Stimulated activated CD8-positive, alpha-beta memory T cell treated with anti-CD3 and anti-CD28 coated beads, Interleukin-2, amount 100 ng/mL, for 1 hour (primary cell): ENCODE measurements at places on chromosomes 1 and 21.

DNA sequence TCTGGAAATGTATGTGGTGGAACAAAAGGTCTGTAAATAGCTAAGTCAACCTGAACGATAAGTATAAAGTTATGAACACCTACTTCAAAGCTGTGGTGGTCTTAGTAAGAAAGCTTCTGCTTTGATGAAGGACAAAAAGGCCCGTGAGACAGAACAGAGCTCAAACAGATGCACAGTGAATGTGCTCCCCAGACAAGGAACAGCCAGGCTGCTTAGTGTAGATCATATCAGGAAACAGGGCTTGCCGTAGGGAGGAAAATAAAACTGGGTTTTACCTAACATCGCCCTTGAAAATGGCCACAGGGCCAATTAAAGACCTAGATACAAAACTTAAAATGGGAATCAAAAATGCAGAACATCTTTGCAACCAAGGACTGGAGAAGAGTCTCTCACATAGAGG is 40.2 kb downstream of the PRSS38 start:
- DNase-seq, result no peak

GRCh38 chr1:12416101-12416500 is 186.3 kb downstream of the VPS13D start:
- no peak for DNase-seq

- no peak for DNase-seq
Observed at GRCh38 chr1:15595809-15596617, 11.2 kb upstream of the AGMAT start.

DNA sequence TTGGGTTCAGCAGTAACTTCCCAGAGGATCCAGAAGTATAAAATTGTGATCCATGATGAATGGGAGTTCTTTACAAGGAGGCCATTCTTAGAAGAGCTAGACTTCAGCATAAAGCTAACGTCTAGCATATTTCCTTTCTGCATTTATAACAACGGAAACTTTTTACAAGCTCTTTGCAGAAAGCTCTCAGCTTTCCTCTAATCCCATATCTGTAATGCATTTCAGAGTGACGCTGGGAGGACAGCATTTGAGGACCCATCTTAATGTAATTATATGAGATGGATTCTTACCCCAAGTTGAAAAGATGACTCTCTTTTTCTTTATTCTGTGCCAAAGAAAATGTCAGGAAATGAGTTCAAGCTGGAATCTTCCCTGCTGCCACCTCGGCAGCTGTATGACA is 132.0 kb upstream of the CACHD1 start:
- no peak for DNase-seq

DNA sequence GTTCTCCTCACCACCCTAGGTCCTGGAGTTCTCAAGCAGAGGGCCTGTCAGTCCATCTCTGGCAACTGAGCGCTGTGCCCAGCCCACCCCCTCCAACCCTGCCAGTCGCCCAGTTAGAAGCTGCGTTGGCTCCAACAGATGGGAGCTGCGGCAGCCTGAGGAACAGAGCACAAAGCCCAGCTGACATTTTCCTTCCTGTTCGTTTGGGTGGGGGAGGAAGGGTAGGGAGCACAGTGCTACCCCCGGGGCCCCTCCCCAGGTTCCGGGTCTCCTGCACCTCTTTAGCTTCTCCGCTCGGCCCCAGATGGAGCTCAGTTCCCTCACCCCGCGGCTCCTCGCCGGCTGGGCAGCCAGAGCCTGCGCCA is 1.4 kb downstream of the LRRN2 start:
- DNase-seq, result no peak

GRCh38 chr1:70071601-70072000 is 133.8 kb downstream of the LRRC40 start:
- no peak for DNase-seq

GRCh38 chr1:194273660-194274059 is 1087.2 kb upstream of the B3GALT2 start:
- no peak for DNase-seq
